GOT3 (cell line): ENCODE measurements at places on chromosomes 13 and 19.

DNA sequence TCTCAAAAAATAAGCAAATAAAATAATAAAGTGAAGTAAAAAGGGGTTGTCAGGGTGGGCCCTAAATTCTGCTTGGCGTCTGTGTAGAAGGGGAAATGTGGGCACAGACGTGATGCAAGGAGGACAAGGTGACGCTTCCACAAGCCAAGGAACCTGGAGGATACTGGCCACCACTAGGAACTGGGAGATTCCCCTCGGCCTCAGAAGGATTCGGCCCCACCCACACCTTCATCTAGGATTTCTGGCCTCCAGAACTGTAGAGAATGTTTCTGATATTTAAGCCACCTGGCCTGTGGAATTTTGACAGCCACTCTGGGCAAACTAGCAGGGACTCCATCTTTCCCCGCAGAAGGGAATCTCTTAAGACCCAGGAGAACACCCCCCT, 1.1 kb downstream of the PLEKHJ1 start:
- no peak for DNase-seq

- DNase-seq, result no peak
Measured at GRCh38 chr19:408902-409515, at the start of gene C2CD4C. C2CD4C (minus strand) TSS chr19:409147; CDS start chr19:408361, 786 bp downstream.

- DNase-seq, result no peak
Measured at GRCh38 chr13:108168929-108169328, 46.4 kb downstream of the LIG4 start.

- DNase-seq, result no peak
Measured at GRCh38 chr13:113897966-113898365, 34.1 kb upstream of the GAS6 start.

DNA sequence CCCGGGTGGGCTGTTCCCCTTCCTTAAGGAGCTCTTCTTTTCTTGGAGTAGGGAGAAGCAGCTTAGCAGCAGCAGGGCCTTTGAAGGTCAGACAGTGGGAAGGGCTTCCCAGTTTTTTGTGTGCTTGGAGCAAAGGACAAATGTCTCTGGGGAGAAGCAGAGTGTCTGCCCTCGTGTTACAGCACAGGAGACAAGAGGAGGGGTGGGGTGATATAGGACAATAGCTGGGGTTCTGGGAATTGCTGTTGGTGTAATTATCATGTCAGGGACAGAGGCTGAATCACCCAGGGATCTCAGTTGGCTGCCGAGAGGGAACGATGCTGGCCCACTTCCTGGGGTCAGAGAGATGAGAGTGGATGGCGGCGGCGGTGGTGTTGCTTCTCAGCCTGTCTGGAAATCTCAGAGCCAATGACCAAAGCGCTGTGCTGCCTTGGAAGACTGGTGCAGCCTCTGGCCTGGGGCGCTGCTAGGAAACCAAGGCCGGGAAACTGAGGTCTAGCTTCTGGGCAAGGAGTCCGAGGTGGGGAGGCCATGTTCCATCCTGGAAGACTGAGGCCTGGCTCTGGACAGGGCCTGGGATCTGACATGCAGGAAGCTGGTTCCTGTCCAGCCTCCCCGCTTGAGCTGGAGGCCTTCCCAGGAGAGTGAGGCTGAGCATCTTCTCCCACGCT, 1.2 kb downstream of the INAFM1 start:
- no peak for DNase-seq

DNA sequence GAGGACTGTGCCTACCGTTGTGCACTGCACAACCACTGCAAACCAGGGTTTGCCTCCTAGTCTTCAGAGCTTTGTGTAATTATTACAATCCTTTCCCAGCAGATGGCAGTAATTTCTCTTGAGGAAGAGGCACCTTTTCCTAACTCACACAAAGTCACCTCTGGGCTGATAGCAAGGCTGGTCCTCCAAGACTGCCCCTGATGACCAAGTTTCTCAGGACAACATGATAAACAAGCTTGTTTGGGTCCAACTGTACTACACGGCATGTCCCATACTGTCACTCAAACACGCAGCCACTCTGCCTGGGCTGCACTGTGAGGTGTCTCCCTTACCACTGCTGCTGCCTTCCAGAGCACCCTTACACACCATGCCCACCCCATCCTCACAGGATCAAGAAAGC, 39.3 kb downstream of the RFXAP start:
- DNase-seq, result no peak

DNA sequence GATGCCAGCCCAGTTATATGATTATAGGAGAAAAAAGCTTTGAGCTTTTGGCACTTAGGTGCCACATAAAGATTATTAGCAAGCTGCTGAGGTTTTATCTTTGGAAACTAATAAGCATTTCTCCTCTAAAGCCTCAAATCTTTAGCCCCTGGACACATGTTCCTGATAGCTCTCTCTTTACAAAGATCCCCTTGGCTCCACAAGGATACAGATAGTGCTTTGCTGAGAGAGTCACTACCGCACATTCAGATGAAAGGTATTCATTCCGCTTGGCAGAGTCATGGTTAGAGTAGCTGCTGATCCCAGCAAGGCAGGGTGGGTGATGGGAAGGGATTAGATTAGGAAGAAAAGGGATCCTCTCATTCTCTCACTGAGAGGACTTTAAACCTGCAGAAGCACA, 28.2 kb upstream of the PSG7 start:
- DNase-seq, result no peak

DNA sequence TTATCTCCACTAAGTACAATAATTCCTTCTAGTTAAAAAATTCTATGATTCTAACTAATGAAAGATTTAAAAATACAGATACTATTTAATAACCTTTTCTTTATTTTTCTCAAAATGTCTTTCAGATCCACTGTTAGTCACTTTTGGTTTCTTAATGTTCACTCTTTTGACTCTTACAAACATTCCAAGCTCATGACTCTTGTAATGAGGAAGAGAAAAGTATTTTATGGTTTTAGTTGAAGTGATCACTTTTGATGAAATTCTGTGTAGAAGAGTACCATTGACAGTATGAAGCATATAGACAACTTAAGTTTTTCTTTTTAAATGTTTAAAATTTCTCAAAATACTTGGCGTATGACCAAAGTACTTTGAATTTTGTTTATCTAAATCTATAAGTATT, 27.8 kb downstream of the COG3 start:
- no peak for DNase-seq

DNA sequence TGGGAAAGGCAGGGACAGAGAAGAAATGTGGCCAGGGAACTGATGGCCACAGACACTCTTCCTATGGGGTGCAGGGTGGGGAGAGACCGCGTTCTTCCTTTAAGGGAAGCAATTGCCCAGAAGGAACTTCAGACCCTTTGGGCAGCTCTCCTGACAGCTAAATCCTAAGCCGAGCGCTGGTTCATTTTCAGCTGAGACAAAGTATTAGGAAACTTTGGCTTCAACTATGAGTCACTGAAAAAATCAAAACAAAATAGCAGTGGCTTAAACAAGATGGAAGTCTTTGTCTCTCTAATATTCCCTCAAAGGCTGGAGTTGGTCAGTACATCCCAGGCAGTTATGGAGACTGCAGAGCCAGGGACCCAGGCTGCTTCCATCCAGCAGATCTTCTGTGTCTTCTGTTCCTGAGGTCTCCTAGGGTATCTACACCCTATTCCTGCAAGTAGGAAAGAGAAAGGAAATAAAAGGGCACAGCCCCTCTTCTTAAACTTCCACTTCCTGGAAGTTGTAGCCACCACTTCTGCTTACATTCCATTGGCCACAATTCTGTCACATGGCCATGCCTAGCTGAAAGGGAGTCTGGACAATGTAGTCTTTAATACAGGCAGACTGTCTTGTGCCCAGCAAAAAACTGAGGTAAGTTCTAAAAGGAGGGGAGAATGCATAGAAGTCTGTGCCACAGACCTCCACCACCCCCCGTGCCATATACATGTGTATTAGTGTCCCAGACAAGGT, 163.5 kb downstream of the KATNAL1 start:
- no peak for DNase-seq

DNA sequence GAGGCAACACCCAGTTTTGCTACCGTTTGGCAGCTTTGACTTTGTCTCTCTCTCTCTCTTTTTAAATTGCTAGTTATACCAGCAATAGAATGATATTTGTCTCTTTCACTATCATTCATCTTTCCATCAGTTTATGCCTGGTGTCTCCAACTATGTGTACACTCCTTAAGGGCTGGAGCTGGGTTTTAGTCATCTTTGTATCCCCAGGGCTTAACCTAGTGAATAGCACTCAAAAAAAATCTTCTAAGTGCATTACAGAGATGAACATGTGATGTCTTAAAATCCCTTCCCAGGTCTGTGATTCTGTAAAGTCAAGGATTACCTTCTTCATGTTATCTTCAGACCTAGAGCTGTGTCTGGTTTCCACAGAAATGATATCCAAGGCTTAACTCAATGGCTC, 7.8 kb upstream of the UBL3 start:
- DNase-seq, result no peak

DNA sequence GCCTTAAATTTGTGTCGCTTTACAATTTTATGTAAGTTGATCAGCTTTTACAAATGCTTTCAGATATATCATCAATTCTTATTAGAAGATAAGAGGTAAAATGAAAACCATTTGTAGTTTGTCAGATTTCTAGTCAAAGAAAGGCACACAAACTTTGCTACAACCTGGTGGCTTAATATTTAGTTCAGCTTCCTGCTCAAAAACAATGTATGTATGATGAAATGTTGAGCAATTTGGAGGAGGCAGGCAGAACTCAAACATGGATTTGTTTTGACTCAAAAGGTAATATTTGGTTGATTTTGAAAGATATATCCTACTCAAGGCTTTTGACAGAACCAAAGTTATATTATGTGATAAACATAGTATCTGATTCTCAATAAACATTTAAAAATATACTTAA, 24.2 kb downstream of the NEK5 start:
- no peak for DNase-seq

DNA sequence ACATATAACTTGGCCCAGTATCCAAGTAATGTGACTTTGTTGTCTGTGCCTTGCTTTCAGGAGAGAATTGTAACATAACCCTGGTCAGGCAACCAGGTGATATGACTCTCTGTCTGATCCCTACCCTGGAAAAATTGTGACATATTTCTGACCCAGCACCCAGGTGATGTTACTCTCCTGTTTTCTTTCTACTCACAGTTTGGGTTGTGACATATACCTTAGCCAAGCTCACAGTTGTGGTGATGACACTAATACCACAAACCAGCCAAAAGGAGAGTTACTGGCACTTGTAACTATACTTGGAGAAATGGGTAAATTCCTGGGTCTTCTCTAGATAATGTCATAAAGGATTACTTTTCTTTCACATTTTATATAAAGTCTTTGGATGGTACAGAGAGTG, 14.3 kb upstream of the ZNF254 start:
- DNase-seq, result no peak

DNA sequence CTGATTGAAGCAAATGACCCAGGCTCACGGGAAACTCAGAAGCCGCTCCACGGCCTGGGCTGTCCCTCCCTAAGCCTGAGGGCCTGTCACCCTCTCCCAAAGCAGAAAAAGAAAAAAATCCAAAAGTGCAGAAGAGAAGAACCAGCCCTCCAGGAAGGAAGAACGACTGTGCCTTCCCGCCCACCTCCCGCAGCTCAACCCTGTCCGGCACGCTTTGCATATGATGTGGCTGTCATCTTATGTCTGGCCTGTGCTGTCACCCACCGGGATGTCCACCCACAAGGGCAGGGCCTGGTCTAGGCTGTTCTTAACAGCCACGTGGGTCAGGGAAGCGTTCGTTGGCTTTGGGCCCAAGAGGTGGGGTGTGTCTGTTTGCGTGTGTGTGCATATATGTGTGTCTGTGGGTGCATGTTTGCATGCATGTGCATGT, 13.7 kb downstream of the ZBTB7A start:
- no peak for DNase-seq

- no peak for DNase-seq
Measured at GRCh38 chr13:42038661-42039456, 9.6 kb upstream of the DGKH start.

GRCh38 chr13:52885141-52885540, 36.7 kb upstream of the PCDH8 start:
- no peak for DNase-seq

DNA sequence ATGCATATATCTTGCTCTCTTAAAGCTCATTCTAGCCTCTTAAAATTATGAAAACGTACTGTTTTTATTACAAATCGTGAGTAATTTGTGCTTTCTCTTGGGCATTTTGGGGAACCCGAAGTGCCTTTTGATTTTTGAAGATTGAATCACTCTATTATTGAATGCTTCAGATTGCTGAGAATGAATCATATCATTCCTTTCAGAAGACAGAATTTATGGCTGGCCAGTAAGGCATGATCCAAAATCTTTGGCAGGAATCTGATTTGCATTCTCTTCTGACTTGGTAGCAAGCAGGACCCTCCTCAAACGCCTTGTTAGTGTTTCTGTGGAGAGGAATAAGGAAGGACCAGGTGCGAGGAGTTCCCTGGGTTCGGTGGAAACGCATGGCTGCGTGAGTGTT, 49.5 kb downstream of the STARD13 start:
- no peak for DNase-seq

- DNase-seq, result no peak
Measured at GRCh38 chr13:108226184-108226583, 8.0 kb downstream of the ABHD13 start.

GRCh38 chr19:34960940-34961679, 2.9 kb downstream of the ZNF792 start:
- DNase-seq, result no peak

GRCh38 chr19:13104360-13104847, 1.7 kb upstream of the LYL1 start:
- DNase-seq, result no peak

GRCh38 chr19:18107235-18107634, 9.7 kb downstream of the MAST3 start:
- DNase-seq, result no peak

DNA sequence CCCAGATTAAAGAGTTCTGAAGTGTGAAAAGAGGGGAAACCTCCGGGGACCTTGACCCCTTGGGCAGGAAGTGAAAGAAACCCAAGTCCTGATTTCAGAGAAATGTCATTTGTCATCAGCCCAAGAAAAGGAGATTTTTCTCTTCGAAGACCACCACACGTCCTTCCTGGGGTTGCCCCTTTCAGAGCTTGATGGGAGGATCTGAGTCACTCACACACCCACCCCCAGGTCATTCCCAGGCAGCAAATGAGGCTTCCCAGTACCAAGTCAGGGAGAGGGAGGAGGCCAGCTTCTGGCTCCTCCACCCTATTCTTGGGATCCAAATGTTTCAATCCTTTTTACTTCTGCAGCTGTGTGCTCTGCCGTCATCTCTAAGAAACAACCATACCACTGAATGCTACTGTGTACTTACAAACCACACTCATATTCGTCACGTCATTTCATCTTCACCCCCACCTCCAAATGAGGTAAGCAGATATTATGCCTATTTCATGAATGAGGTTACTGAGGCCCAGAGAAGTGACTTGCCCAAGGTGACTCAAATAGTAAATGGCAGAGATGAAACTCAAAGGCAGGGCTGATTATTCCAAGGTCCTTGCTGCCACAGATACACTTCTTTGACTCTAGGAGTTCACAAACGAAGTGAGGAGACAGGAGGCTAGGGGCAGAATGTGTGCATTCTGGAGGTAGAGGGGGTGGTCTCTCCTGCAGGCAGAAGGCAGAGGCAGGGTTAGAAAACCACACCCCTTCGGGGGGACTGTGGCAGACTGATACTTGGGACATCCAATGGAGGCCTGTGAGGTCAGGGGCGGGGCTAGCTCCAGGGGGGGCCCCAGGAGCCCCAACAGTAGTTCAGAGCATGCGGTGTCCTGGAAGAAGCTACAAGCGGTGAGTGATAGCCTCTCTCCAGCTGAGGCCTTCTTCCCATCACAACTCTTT, 5.0 kb upstream of the KMT2B start:
- DNase-seq, result no peak
